ENCODE measurements at places on chromosomes 2 and 18. TPM values are rescaled to one million over a fixed set of nuclear protein-coding genes. Genes with fewer than 3 reads are reported as not detected.

Gene ANKRD53
- not detected for total RNA-seq

Gene SERPINB13
- not detected for total RNA-seq

Gene LOXHD1
- total RNA-seq = not detected

Gene C1GALT1C1L
- 2.8 TPM for total RNA-seq

Gene CDCA7
- 43.9 TPM for total RNA-seq

Gene KYNU
- 252 TPM for total RNA-seq

Gene SPEG
- total RNA-seq = 10.2 TPM

Gene BUB1
- total RNA-seq = 32.9 TPM

Gene OBSL1
- total RNA-seq = 26.1 TPM

Gene KCNG2
- not detected for total RNA-seq

Gene FAM117B
- total RNA-seq = 1.2 TPM

Gene FBXO41
- 3.9 TPM for total RNA-seq

Gene DCDC2C
- not detected for total RNA-seq

Gene POMC
- not detected for total RNA-seq

Gene TYMS
- 192 TPM for total RNA-seq

Gene FBLN7
- 0.28 TPM for total RNA-seq

Gene RIT2
- total RNA-seq = not detected

Gene STK39
- total RNA-seq = 18.5 TPM

Gene UPP2
- not detected for total RNA-seq

Gene TIA1
- total RNA-seq = 47.3 TPM

Gene PDK1
- 5.3 TPM for total RNA-seq
